Omental fat pad (tissue), 4 donors: ENCODE measurements at places on chromosomes 13 and 19. TPM values are rescaled to one million over a fixed set of nuclear protein-coding genes. Genes with fewer than 3 reads are reported as not detected.

DNA sequence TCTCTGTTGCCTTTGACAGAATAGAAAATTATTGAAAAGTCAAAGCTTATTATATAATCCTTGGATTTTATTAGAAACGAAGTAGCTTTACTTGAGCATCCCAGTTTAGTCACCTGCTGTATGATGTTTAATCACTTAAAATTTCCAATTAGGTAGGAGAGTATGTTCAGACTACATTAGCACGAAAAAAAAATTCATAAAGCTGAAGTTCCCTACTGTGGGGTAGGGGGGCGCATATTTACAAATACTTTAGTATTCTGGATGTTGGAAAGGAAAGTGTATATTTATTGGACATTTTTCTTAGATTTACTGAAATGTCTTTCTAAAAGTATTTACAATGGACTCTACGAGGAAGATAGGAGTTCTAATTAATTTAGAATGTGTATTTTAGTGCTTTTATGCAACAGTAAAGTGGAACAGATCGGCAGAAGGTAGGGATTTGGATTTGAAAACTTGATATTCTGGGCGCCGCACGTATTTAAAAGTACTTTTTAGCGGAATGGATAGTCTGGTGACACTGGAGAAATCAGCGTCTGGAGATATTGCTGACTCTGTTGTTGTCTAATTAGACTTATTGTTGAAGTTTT is 1.9 kb downstream of the CDK8 start:
- DNase-seq: no peak

DNA sequence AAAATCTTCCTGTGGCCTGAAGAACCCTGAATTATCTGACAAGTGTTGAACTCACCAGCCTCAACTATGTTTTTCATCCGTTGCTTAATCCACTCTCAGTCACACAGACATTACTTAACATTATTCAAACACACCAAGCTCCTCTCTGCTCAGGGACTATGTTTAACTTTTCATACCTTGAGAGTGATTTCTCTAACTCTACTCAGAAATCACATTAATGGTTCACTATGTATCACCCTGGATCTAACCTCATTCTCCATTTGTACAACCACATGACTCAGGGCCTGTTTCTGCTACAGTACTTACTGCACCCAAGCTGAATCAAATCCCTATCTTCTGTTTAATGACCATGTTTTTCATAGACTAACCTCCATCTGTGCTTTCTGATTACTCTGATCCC is 553.7 kb upstream of the PRR20A start:
- DNase-seq: no peak

DNA sequence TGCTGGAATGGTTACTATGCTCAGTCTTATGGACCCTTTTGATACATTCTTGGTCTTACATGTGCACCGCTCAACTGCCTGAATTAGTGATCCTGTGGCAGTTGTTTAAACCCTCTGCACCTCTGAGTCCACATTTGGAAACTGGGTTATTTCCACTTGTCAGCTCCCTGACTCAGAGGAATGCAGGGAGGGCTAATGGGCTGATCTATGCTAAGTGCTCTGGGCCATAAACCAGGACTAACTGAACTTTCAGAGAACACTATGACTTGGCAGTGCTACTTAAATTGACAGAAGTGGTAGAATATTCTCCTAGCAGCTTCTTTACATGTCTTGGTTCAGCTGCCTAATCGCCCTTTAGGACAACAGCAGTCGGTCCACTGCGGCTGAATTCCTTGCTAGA is 26.8 kb upstream of the MED4 start:
- DNase-seq: no peak

DNA sequence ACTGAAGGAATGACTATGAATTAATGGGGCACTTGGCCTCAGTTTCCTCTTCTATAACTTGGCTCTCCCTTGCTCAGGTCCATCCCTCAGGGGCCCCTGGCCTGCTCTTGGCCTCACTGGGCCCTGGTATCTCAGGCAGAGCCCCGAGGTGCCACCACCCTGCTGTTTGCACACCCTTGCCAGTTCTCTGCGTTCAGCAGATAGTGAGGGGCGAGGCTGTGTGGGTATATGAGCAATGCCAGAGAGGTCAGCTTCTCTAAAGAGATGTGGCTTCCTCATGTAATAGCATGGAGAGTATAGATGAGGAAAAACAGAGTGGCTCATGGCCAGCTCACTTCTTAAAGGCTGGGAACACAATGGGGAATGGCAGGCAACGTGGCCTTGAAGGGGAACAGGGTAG is 76.1 kb downstream of the CYSLTR2 start:
- no peak for DNase-seq

DNA sequence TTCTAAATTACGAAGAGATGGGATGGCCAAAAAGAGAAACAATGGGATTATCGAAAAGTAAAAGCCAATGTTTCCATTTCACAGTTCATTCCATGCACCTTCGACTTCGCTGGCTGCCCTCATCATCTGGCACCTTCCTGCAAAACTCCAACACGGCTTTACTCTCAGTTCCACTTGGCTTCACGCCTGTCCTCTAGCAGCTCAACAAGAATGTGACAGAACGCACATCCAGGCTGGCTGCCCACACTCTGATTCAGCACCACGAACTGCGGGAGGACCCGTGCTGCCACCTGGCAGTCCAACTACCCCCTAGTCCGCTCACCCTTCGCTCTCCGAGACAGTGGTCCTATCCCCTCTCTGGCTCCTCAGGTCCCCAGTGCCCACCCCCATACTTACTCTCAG is 11.7 kb downstream of the ATP7B start:
- DNase-seq: no peak

MTUS2 gene
- total RNA-seq: 0.44 TPM

CARS2 gene
- total RNA-seq: 59.2 TPM

CYP4F2 gene
- not detected for total RNA-seq
